ENCODE measurements at places on chromosomes 4 and X.

GRCh38 chr4:40550948-40551462 lies 78.7 kb downstream of the RBM47 start:
- no peak for DNase-seq

- DNase-seq: no peak
These were observed 34.2 kb downstream of the CCDC158 start for GRCh38 chr4:76386566-76387305.

GRCh38 chr4:121824171-121824527 lies 466 bp upstream of the CCNA2 start:
- DNase-seq: no peak

GRCh38 chrX:153800746-153801145 lies 6.3 kb downstream of the SSR4 start:
- DNase-seq: no peak

GRCh38 chrX:10156199-10157031 lies at the start of gene CLCN4:
Gene CLCN4, plus strand, starts transcription at chrX:10156975. Its CDS starts 28,058 bp downstream, at chrX:10185033.
- no peak for DNase-seq

GRCh38 chrX:12970691-12971202 lies 4.2 kb upstream of the TMSB4X start:
- no peak for DNase-seq

DNA sequence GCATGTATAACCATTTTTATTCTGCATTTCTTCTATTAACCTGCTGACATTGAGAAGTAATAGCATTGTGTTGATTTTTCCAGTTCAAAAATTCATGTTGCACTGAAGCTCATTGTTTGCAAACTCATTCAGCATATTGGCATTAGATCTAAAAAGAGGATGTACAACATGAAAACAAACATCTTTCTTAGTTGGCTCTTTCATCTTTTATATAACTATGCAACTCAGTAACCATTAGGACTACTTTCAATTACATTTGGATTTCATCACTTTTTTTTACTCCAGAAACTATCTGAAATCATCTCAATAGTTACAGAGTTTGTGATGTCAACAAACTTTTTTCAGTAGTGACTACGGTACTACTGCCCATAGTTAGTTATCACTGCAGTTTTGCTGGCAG lies 346.0 kb upstream of the EPHA5 start:
- DNase-seq: no peak

- no peak for DNase-seq
These were observed 882.6 kb upstream of the GRIA3 start for GRCh38 chrX:122301491-122301890.

- no peak for DNase-seq
These were observed 83.1 kb upstream of the SPIN4 start for GRCh38 chrX:63434206-63434605.

DNA sequence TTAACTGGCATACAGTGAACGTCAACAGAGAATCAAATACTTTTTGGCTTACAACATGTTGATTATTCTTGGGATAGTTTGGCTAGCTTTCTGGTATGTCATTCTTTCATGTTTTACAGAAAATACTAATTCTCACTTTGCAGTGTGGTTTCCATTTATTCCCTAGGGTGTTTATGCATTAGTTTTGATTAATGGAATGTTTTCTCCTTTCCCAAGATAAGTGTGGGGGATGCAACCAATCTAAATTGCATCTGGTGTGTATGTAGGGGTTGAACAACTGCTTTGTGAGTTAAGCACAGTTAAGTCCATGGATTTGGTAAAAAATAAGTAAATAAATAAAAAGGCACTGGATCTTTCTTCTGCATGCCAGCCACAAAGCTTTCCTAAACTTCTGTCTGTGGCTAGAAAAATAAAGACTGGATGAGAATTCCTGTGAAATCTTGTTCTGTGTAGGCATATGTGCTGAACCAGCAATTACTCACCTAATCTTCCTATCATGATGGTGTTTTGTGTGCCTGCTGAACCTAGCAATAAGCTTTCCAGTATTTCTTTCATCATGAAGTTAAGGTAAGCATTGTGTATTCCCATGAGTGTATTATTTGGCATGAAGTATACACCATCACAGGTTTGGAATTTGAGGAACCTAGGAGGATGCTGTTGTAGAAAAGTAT lies 50.6 kb upstream of the TENM3 start:
- DNase-seq: no peak

DNA sequence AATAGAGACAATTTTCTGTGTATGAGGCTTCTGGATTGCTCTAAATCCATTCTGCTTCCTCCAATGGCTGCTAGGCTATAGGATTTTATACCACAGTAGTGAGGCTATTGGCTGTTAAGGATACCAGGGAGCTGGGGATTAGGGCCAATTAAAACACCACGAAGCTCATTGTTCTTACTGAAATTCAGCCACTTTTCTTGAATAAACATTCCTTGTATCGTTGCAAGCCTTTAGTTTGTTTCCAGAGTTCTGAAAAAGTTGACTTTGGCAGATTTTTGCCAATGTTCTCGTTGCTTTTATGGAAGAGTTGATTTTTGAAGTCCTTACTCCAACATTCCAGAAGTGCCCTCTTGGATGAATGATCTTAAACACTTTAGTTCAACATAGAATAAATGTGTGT lies 238.4 kb upstream of the TEX13A start:
- DNase-seq: no peak

GRCh38 chrX:151536571-151536970 lies 26.9 kb upstream of the PASD1 start:
- DNase-seq: no peak

GRCh38 chr4:145203410-145203809 lies 23.0 kb upstream of the OTUD4 start:
- no peak for DNase-seq

DNA sequence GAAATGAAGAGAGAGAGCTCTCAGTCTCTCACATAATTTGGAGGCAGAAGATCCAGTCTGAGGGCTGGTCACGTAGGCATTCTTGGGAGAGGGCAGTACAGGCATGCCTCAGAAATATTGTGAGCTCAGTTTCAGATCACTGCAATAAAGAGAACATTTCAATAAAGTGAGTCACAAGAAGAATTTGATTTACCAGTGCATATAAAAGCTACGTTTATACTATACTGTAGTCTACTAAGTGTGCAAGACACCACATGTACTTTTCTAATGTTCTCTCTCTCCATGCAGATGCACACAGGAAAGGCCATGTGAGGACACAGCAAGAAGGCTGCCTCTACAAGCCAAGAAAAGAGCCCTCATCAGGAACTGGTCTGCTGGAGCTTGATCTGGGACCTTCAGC lies 583.5 kb upstream of the FAT1 start:
- DNase-seq: no peak

DNA sequence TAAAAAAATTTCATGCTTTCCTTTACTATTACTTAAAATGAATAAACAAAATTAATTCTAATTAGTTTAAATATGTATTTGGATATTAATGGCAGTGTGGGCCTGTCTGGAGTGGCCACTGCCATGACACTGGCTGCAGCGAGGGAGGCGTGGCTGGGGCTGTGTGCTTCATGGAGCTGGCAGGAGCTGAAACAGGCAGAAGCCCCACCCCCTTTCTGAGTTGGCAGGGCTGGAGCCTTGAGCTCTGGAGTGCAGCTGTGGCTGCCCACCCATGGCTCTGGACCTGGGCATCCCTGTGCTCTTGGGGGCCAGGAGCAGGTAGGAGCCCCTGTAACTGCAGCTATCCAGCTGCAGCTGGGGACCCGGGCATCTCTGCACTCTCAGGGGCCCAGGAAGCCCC lies 8.2 kb upstream of the HSD17B11 start:
- DNase-seq: no peak

GRCh38 chrX:44785652-44786051 lies 58.2 kb upstream of the DUSP21 start:
- DNase-seq: no peak

- no peak for DNase-seq
These were observed 389.0 kb upstream of the ZFP42 start for GRCh38 chr4:187606581-187606980.

DNA sequence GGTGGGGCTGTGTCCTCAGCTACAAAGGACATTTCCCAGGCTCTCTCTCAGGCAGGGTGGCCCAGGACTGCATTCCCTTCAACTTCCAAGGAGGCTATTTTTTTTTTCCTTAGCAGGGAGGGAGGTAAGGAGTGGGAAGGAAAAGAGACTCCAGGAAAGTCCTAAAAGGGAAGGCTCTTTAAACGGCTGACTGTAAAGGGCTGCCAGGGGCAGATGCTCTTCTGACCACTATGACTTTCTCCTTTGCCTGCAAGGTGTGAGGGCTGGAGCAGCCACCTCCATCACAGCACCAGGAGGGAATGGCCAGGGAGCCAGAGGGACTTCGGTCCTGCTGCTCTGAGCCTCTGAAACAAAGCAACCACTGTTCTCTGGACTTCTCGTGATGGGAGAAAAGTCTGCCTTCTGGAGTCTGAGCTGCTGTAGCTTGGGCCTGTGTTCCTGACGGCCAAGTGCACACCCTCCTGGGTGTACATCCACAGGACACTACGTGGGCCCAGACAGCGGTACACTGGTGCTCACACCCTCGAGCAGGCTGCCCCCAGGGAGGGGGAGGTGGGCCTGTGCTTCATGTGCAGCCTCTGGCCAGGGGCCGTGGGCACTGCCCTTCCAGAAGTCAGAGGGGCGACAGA lies 17.9 kb downstream of the NAT8L start:
- no peak for DNase-seq

DNA sequence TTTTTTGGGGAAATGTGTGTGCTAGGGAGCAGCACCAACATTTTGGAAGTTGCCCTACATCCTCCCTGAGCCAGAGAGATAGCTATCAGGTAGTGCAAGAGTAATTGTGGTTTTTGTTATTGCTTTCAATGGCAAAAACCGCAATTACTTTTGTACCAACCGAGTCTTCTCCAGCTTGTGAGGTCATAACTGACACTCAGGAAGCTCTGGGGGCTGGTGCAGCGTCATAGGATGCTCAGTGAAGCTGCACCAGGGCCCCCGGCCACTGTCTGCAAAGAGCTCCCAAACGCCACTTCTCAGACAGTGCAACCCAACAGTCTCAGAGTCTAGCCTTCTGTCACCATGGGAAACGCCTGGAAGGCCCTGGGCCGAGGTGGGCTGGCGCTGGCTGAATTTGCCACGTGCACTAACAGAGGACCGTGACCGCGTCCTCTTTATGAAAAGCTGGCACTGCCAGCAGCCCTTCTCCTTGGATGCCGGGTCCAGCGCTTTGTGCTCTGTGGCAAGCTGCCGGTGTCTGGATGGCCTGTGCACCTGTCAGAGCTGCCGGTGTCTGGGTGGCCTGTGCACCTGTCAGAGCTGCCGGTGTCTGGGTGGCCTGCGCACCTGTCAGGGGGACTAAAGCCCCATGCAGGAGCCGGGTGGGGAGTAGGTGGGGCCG lies 19.4 kb downstream of the SH3TC1 start:
- DNase-seq: no peak

DNA sequence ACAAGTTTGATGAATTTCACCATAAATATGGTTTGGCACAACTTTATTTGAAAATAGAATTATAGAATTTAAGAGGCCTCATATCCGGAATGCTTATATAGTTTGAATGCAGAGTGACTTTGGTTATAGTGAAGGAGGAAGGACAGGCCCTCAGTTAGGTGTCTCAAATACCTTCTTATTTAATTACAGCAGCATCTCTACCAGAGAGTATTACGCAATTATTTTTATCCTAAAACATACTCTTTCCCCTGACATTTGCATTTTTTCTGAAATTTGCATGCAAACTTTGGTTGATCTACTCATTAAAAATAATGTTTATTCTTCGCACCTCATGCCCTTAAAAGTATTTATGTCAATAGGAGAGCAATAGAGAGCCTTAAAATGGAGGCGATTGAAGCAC lies 305.4 kb downstream of the PACRGL start:
- no peak for DNase-seq

- DNase-seq: no peak
These were observed 321.7 kb upstream of the FSTL5 start for GRCh38 chr4:162485486-162485885.

DNA sequence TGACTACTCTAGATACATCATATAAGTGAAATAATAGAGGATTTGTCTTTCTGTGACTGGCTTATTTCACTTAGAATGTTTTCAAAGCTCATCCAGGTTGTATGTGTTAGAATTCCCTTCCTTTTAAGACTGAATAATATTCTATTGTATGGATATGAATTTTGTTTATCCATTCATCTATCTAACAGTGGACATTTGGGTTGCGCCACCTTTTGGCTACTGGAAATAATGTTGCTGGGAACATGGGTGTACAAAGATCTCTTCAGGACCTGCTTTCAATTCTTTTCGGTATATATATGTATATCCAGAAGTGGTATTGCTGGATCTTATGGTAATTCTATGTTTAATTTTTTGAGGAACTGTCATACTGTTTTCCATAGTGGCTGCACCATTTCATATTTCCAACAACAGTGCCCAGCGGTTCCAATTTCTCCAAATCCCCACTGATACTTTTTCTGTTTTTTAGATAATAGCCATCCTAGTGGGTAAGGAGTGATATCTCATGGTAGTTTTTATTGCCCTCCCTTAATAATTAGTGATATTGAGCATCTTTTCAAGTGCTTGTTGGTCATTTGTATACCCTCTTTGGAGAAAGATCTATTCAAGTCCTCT lies 3.4 kb upstream of the SCD5 start:
- DNase-seq: no peak

Data from activated T-cell treated with anti-CD3 and anti-CD28 coated beads for 1 hour (primary cell).